ENCODE measurements at places on chromosomes 11 and 22.

DNA sequence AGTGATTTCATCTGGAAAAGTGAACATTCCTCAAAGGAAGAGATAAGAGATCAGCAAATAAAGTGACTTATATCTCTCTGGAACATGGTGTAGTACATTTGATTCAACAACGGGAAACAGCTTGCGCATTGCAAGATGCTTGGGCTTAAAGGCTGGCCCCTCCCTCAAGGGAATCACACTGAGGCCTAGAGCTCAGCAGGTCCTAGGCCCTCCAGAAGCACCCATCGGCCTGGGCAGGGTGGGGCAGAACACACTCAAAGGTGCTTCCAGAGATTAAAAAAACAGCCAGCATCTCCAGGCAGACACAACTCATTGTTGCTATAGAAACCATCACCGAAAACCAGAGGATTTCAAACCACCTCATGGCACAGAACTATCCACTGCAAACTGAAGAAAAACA is 69.0 kb upstream of the ARFGAP3 start:
- no peak for DNase-seq

GRCh38 chr11:110738641-110739040 is 26.4 kb upstream of the ARHGAP20 start:
- DNase-seq = no peak

DNA sequence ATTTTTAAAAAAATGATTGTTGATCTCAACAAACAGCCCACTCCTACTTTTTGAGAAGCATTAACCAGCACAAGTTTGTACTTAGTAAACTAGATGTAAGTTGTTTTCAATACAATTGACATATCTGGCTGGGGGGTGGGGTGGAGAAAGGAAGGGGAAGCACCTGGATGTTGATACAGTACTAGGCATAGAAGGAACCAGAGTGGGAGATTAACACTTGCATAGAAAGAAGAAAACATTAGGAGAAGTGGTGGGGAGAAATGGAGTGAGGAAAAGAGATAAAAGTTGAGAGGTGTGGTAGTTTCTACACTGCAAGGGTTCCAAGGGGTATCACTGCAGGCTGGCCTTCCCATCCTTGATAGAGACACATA is 10.6 kb upstream of the GAB2 start:
- no peak for DNase-seq

DNA sequence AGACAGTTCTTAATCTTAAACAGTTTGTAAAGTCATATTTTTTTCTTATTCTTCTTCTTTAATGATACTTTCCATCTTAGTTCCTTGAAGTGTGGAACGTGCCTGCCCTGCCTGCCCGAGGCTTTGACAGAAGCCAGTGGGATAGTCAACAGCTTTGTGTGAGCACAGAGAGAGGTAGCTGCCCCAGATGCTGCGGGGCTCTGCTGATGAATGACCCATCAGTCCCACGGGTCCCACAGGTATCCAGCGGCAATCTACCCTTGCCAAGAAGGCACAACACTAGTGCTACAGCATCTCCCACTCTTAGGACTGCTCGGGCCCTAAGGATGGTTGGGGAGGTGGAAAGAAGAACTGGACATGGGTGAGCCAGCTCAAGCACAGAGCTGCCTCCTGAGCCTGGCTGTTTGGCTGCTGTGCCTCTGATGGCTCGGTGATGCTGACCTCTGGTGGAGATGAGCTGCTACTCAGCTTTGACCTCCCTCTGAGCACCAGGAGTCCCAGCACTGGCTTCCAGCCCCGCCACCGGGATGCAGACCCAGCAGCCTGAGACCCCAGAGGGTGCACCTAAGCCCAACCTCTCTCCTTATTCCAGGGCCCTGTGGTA is 11.8 kb upstream of the APLNR start:
- DNase-seq = no peak

DNA sequence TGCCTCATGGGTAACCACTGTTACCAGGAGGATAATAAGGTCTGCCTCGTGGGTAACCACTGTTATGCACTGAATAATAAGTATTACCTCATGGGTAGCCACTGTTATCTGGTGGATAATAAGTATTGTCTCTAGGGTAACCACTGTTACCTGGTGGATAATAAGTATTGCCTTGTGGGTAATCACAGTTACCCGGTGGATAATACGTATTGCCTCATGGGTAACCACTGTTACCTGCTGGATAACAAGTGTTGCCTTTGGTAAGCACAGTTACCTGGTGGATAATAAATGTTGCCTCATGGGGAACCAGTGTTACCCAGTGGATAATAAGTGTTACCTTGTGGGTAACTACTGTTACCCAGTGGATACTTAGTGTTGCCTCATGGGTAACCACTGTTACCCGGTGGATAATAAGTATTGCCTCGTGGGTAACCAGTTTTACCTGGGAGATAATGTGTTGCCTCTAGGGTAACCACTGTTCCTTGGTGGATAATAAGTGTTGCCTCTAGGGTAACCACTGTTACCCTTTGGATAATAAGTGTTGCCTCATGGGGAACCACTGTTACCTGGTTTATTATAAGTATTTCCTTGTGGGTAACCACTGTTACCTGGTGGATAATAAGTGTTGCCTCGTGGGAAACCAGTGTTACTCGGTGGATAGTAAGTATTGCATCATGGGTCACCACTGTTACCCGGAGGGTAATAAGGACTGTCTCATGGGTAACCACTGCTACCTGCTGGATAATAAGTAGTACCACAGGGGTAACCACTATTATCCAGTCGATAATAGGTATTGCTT is 10.6 kb upstream of the NXPE4 start:
- no peak for DNase-seq

- DNase-seq = no peak
Measured at GRCh38 chr11:119322921-119323531, 6.1 kb upstream of the MCAM start.

All from stimulated activated CD4-positive, alpha-beta T cell treated with anti-CD3 and anti-CD28 coated beads, TNF-alpha, amount 100 ng/mL, for 24 hours (primary cell).